ENCODE measurements at places on chromosomes 12 and 14.

- peak; percentile 13 for DNase-seq
These were observed 822.7 kb downstream of the LRFN5 start for GRCh38 chr14:42429401-42429800.

GRCh38 chr12:41443690-41444089 is 255.6 kb downstream of the PDZRN4 start:
- DNase-seq = no peak

- DNase-seq = no peak
These were observed 90.8 kb downstream of the RPS6KA5 start for GRCh38 chr14:90969531-90970166.

- no peak for DNase-seq
These were observed 205.4 kb downstream of the CALM1 start for GRCh38 chr14:90602088-90602687.

- DNase-seq = no peak
These were observed 179.2 kb downstream of the CCDC91 start for GRCh38 chr12:28369483-28369882.

GRCh38 chr14:106879241-106879640 is 1352.9 kb downstream of the TMEM121 start:
- DNase-seq = peak; percentile 68

- DNase-seq = peak; percentile 45
These were observed 1.6 kb downstream of the PHLDA1 start for GRCh38 chr12:76029982-76030340.

GRCh38 chr12:117034701-117035151 is 64.5 kb downstream of the TESC start:
- no peak for DNase-seq

- DNase-seq = no peak
These were observed 7.4 kb upstream of the ALDH1L2 start for GRCh38 chr12:105091476-105092206.

GRCh38 chr14:101591121-101591520 is 29.8 kb downstream of the DIO3 start:
- DNase-seq = no peak

DNA sequence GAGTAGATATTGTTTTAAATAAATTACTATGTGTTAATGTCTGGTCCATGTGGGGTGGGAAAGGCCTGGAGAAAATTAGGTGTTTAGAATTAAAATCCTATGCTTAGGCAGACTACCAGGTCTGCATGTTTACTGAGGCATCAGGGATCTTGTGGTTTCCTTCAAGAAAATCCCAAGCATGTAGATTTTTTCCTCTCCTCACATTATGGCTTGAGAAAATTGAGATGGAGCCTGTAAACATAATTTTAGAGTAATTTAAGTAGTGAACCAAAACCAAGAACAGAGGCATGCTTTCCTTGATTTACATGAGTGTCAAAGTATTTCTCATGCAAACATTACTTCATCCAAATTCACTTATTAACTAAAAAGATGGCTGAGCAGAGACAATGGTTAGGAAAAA is 823.7 kb downstream of the AACS start:
- DNase-seq = no peak

GRCh38 chr12:127579446-127579845 is 687.5 kb upstream of the TMEM132C start:
- DNase-seq = no peak

DNA sequence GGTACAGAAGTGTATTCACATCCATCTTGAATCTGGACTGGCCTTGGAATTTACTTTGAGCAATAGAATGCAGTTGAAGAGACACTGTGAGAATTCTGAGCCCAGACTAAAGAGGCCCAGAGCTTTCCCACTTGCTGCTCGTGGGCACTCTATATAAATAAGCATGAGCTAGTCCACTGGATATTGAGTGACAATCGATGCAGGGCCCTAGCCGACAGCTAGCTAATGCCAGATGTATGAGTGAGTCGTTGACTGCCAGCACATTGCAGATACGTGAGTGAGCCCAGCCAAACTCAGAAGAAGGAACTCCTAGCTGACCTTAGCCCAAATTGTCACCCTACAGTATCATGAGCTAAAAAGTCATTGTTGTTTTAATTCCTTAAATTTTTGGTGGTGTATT is 24.9 kb downstream of the NAV3 start:
- DNase-seq = peak; percentile 19

GRCh38 chr14:93717668-93718320 is 70.5 kb downstream of the PRIMA1 start:
- DNase-seq = no peak

GRCh38 chr12:52056801-52057637 is 5.8 kb downstream of the NR4A1 start:
- no peak for DNase-seq

GRCh38 chr12:3551976-3552725 is 61.1 kb downstream of the PRMT8 start:
- DNase-seq = no peak

DNA sequence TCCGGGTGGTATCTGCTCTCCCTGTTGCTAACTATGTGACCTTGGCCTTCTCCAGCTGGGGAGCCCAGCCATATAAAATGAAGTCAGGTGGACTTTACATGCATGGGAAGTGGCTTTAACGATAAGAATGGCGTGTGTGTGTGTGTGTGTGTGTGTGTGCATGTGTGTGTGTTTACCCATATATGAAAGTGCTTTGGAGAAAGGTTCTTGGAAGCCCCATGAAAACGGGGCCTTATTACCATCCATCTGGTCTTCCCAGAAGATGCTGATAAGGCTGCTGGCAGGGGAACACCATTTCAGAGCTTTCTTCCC is 94.8 kb downstream of the LRRC74A start:
- no peak for DNase-seq

- no peak for DNase-seq
These were observed 394.2 kb downstream of the NUAK1 start for GRCh38 chr12:105744371-105745058.

- peak; percentile 80 for DNase-seq
These were observed 6.0 kb upstream of the GPR84 start for GRCh38 chr12:54370171-54370730.

GRCh38 chr12:75977952-75978671 is 53.5 kb downstream of the PHLDA1 start:
- peak; percentile 99 for DNase-seq

- DNase-seq = no peak
These were observed 681.0 kb downstream of the RPL10L start for GRCh38 chr14:45970621-45971020.

DNA sequence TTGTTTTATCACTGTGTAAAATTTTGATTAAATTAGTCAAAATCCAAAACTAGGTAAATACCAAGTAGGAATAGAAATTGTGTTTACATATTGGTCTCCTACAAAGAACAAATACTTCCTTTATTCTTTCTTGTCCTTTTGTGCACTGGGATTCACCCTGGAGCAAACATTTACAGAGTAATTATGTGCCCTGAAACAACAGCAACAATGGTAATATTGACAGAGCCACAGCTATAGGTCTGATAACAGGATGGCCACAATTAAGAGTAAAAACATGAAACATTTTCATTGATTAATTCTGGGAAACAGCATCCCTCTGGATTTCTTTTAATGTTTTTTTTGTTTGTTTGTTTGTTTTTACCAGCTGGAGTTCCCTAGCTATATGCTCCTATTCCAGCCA is 61.2 kb downstream of the SLC38A6 start:
- DNase-seq = no peak

DNA sequence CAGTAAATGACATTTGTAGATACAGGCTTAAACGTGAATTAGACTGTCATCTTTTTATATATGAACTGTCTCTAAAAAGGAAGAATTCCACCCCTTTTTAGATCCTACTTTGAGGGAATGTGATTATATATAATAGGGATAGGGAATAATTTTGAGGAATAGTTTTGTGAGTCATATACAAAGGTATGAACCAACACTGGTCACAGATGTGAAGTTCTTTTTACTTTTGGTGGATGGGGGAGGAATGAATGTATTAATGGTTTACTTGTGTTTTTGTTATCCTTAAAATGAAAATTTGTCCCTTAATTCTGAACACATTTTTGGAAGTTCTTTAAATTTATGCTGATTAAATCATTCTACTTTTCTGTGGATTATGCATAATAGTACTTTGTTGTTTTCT is 30.4 kb downstream of the FRS2 start:
- no peak for DNase-seq

- DNase-seq = no peak
These were observed 465.0 kb downstream of the AACS start for GRCh38 chr12:125530201-125530600.

DNA sequence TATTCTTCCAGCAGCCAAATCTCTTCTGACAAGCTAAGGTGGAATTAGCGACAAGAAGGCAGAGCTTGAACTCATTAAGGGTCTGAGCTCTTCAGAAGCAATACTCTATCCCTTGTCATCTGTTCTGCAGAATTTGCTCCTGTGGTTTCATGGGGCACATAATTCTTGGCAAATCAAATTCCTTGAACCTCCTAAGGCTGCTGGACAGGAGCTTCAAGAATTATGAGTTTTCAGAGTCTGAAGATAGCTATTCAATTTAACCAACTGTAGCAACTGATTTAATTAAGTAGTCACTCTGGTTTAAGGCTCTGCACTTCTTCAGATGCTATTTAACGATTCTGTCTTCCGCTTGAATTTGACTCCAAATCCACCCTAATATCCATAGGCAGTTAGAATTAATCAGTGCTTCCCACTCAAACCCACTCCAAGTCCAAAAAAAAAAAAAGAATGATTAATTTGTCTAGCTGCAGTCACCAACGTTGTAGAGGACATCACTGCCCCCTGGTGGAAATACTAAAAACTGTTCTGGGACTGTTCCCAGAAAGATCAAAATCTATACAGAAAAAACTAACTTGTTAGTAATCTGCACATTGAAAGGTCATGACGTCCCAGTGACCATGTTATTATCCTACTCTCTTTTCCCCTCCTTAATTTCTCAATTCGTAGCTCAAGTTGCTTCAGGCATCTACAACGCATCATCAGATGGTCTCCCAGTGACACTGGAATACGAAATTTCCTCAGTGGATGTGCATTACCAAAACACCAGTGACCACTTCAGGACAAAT is 169.9 kb downstream of the KIF21A start:
- peak; percentile 67 for DNase-seq

DNA sequence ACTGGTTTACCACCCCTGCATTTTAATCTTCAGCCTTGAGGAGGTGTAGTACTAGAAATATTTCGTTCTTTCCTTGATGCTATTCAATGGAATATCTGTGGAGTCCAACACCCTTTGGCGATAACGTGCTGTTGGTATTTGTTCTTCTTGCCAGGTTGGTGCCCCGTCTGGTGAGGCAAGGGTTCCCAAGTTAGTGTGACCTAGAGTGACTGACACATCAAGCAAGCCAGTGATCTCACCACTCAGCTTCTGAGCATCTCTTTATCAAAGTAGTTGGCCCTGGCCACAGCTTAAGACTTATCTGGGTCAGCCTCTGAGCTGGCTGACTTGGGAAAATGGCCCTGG is 60.2 kb downstream of the PLXNC1 start:
- no peak for DNase-seq

- peak; percentile 42 for DNase-seq
These were observed 84.7 kb downstream of the SAMD4A start for GRCh38 chr14:54651649-54652048.

- no peak for DNase-seq
These were observed 5.5 kb upstream of the PFDN5 start for GRCh38 chr12:53289891-53290290.

GRCh38 chr12:103742349-103742932 is 98.6 kb downstream of the NT5DC3 start:
- DNase-seq = peak; percentile 59

- no peak for DNase-seq
These were observed 145.7 kb downstream of the SAMD4A start for GRCh38 chr14:54712465-54713200.

- DNase-seq = no peak
These were observed 48.3 kb downstream of the SEL1L start for GRCh38 chr14:81485372-81485771.

DNA sequence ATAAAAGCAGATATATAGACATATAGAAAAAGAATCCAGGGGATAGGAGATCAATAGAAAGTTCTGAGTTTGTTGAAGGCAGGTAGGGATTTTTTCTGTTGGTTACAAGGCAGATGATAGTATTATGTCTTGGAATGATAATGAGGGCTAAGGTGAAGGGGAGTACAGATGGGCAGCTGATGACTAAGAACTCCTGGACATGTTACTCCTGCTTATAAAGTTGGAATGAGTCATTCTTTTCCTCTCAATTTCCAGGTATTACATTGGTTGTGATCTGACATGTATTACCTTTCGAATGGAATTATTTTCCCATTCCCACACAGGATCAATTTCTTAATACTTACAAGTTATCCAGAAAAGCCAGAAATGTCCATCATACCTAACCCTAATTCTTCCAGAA is 545.2 kb upstream of the MGAT4C start:
- peak; percentile 33 for DNase-seq

GRCh38 chr14:27587103-27587502 is 989.3 kb upstream of the NOVA1 start:
- DNase-seq = no peak

- DNase-seq = no peak
These were observed 71.7 kb downstream of the TRAF3 start for GRCh38 chr14:102848830-102849525.

DNA sequence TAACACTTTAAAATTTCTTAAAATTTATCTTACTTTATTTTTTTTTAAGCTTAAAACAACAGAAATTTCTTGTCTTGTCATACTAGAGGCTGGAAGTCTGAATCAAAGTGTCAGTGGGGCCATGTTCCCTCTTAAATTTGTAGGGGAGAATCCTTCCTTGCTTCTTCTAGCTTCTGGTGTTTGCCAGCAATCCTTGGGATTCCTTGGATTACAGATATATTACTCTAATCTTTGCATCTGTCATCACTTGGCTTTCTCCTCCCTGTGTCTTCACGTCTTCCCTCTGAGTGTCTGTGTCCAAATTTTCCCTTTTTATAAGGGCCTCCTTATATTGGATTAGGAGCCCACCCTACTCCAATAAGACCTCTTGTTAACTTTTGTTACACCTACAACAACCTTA is 135.6 kb upstream of the PTPRB start:
- DNase-seq = no peak

DNA sequence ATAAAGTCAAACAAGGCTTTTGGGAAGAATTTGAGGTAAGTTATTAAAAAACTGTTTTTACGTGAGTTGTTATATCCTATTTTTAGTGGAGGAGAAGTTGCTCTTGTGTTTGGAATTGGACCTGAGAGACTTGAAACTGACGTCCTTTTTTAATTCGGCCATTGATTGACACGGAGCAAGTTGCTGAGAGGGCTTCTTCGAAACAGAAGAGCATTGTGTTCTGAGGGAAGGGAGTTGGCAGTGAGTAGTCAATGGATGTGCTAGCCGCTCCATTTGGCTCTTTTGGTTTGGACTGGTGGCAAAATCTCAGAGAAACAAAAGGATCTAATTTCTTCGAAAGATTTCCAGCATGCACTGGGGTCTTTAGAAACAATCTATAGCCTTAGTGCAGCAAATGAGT is 37.3 kb downstream of the PTPN11 start:
- DNase-seq = no peak

- DNase-seq = peak; percentile 38
These were observed at the start of gene CRIP2 for GRCh38 chr14:105474483-105475268. Gene CRIP2 (plus strand): TSS chr14:105474821. CDS start chr14:105474863, 42 bp downstream.
